Foreskin melanocyte (primary cell): ENCODE measurements at places on chromosomes 6 and 20.

DNA sequence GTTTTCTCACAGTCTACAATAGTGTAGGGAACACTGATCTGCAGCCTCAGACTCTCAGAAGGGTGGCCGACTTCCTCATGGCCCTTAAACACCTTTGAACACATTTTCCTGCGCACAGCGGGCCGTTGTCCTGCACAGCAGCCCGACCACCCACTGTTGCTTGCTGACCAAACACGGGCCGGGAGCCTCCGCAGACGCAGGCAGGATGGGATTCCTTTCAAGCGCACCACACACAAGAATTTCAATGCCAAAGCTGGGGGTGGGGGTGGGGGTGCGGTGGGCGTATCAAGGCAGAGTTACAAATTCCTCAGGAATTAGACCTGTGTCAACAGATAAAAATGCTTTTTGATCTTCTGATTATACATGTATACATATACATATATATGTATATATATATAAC, 74.5 kb downstream of the HUS1B start:
- DNase-seq: no peak

GRCh38 chr20:45091366-45091765, 9.6 kb downstream of the KCNS1 start:
- DNase-seq: no peak

DNA sequence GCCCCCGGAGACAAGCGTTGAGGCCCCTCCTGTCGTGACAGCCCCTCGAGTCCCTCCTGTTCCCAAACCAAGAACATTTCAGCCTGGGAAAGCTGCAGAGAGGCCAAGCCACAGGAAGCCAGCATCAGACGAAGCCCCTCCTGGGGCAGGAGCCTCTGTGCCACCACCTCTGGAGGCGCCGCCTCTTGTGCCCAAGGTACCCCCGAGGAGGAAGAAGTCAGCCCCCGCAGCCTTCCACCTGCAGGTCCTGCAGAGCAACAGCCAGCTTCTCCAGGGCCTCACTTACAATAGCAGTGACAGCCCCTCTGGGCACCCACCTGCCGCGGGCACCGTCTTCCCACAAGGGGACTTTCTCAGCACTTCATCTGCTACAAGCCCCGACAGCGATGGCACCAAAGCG, 72.4 kb downstream of the SERAC1 start:
- no peak for DNase-seq

DNA sequence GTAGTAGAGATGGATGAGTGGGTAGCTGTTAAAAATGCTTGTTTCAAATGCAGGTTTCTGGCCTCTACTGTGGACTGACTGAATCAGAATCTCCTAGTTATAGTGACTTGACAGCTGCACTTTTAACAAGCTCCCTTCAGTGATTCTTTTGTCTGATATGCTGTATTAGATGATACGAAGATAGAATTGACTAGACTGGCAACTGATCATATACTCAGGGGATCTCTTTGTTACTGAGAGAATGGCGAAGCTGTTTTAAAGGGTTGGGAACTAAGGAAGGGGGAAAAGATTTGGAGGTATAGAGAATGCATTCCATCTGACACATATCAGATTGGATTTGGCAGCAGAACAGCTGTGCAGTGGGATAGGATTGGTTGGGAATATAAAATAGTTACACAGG, 7.0 kb downstream of the ENPP4 start:
- DNase-seq: no peak

DNA sequence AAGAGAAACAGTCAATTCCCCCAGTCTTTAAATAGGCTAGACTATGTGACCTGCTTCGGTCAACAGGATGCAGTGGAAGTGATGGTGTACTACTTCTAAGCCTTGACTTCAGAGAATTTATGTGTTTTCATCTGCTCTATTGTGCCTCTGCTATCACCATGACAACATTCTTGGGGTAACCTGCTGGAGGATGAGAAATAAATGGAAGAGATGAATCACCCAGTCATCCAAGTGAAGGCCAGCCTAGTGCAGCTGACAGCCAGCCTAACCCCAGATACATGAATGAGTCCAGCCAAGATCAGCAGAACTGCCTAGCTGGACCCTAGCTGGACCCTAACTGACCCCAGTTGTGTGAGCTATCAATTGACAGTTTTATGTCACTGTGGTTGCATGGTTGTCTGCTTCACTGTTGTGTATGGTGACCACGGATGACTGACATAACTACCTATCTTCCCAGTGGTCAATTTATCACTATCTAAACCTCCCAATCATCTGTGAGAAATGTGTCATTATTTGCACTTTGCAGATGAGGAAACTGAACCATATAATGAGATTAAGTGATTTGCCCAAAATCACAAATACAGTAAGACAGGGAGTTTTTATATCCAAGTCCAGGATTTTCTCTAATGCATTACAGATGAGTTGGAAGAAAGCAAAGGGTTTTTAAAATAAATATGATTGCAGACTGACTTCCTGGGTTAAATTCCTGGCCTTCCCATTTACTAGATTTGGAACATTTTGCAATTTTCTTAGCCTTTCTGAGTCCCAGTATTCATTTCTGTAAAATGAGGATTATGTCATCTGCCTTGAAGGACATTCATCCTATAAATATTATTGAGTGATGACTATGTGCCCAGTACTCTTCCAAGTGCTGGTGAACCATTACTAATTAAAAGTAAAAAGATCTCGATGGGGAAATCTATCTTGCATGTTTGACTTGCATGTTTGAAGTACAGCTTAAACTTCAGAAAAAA, 136.4 kb upstream of the PLCB4 start:
- DNase-seq: no peak
